PC-9 (cell line): ENCODE measurements at places on chromosomes 1 and 21. TPM values are rescaled to one million over a fixed set of nuclear protein-coding genes. Genes with fewer than 3 reads are reported as not detected.

- no peak for DNase-seq
These were observed 45.2 kb upstream of the DPT start for GRCh38 chr1:168774241-168774640.

DNA sequence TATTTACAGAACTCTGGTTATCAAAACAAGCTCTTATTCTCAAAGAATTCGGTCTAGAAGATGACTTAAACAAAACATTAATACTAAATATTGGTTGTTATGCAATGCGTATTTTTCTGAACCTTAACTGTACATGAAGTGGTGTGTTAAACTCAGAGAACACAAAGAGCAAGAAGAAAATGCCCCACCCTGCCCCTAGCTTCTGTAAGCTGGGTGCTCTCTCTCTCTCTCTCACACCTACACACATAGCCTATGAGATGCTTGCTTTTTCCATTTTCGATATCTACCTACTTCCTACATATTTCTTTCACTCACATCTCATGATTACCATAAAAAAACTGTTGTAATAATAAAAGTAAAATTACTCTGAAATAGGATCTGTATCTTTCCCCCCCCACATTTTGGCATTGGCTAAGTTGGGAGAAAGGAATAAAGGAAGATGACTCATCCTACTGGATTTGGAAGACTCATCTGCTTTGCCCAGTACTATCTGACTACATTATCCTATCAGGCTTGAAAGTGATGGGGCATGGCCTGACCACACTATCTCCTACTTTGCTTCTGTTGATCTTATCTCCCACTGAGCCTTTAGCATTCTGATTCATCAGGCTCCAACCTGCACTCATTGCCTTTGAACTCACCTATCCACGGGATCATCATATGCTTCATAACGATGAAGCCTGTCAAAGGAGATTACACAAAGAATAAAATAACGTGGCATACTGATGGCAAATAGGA lies 2.9 kb downstream of the CRYZ start:
- DNase-seq, result no peak

- DNase-seq, result no peak
These were observed 2.3 kb upstream of the SLC2A5 start for GRCh38 chr1:9071554-9072235.

DNA sequence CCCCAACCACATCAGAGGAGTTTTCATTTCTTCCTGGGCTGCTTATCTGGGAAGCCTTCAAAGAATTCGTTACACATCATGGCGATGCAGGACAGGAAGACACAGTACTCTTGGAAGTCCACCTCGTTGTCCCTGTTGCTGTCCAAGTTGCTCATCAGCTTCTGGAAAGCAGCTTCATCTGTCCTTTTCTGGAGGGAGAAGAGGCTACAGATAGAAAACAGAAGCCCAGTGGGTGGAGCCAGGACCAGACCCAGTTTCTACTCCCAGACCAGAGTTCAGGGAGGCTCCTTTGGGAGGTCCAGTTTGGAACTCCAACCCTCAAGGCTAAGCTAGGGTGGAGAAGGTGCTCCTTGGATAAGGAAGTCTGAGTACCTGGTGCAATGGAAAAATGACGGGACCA lies 1.9 kb downstream of the S100A4 start:
- DNase-seq, result no peak

DNA sequence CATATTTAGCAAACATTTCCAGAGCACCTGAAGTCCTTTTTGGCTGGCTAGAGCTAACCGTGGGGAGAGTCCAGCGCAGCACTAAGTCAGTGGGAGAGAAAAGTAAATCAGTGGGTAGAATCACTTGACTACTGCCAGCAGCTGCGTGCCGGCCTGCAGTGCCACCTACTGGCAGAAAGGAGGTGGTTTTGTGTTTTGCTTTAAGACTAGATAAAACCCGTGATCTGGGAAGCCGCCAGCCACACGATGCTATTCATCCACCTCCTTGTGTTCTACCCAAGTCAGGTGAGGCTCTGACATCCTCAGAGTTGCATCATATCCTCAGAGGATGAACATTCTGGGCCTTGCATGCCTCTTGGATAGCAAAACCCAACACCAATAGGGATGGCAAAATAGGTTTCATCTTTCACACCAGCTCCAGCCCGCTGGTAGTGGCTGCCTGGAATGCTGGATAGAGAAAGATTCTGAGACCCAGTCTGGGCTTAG lies 14.1 kb upstream of the HEYL start:
- DNase-seq, result no peak

DNA sequence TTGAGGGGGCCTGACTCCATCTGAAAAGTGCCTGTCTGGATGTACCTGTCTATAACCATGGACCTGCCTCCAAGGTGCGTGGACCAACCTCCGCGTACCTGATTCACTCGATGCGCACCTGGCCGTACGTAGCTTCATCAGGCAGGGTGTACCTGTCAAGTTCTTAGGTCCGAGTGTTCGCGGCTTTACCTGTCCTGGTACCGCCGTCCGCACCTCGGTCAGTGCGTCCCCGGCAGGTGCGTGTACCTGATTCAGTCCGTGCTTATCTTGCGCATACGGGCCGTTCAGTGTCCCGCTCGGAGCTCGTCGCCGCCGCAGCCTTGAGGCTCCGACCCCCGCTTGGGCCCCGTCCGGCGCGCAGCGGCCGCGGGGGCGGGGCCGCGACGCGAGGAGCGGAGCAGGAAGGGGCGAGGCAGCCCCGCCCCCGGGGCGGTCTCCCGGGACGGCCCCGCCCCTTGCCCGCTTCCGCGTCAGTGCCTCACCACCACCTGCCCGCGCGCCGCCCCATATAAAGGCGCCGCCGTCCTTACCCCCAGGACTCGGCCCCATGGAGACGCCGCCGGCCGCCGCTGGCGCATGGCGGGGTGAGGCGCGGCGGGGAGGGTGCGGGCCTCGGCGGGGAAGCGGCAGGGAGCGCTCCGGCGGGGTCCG lies at the start of gene ZC3H12A:
Gene ZC3H12A (plus strand): TSS at position 535 of the 651 bp plus-strand sequence. CDS start 917 bp downstream, outside the sequence.
- DNase-seq, result peak; percentile 96

DNA sequence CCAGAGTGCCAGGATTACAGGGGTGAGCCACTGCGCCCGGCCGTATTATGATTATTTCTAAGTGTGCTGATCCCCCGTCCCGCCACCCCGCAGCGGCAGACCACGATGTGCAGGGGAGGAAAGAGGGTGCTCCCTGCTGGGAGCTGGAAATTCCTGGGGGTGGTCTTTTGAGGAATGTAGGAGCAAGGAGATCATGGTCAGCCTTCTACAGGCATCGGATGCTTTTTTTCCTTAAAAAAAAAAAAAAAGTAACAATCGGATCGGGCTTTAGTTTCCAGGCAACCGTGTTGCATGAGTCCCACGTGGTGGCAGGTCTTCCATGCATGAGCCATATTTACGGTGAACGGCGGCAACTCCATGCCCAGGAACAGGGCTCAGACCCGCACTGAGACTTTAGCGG lies 74.2 kb upstream of the COX20 start:
- no peak for DNase-seq

GRCh38 chr21:35427320-35428000 lies 378.4 kb upstream of the RUNX1 start:
- no peak for DNase-seq

DNA sequence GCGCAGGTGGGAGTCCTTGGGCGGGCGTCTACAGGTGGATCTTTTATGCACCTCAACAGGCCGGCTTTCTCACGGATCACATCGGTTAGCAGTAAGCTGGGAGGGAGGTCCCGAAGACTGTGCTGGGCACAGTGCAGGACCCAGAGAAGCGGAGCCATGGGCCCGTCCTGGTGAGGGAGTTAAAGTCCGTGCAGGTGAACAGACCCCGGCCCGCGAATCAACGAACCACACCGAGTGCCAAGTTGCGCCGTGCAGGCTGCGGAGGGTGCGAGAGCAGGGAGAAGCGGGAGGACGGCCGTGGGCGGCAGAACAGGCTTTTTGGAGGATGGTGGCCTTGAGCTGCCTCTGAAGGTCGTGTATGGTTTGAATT lies 233.3 kb downstream of the SDCCAG8 start:
- DNase-seq, result no peak

DNA sequence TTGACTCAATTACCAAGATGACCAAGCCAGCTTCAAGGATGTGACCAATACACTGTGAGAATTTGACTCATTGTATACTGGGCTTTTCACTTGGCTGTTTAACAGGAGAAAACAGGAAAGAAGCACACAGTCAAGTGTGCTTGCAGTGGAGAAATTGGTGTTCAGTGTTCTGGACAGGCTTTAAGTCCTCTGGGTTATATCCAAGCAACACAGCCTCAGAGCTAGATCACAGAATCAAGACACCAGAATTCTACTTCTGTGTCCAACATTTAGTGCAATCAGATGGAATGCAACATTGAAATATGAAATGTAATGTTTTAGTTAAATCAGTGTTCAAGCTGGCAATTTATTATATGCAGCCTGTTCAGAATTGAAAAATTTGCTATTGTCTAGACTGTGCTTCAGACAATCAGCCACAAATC lies 694.4 kb downstream of the LTN1 start:
- DNase-seq, result no peak

- DNase-seq, result no peak
These were observed 127.2 kb downstream of the LACTBL1 start for GRCh38 chr1:22845398-22845935.

DNA sequence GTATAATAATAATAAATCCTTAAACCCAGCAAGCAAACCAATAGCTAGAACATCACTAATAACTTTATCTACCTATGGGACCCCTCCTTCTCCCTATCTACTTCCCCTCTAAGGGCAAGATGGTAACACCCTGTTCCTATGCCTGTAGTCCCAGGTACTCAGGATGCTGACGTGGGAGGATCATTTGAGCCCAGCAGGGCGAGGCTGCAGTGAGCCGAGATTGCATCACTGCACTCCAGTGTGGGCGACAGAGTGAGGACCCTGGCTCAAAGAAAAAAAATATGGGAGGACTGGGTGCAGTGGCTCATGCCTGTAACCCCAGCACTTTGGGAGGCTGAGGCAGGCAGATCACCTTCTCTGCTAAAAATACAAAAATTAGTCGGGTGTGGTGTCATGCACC lies 143.1 kb upstream of the SLC45A1 start:
- DNase-seq, result no peak

DNA sequence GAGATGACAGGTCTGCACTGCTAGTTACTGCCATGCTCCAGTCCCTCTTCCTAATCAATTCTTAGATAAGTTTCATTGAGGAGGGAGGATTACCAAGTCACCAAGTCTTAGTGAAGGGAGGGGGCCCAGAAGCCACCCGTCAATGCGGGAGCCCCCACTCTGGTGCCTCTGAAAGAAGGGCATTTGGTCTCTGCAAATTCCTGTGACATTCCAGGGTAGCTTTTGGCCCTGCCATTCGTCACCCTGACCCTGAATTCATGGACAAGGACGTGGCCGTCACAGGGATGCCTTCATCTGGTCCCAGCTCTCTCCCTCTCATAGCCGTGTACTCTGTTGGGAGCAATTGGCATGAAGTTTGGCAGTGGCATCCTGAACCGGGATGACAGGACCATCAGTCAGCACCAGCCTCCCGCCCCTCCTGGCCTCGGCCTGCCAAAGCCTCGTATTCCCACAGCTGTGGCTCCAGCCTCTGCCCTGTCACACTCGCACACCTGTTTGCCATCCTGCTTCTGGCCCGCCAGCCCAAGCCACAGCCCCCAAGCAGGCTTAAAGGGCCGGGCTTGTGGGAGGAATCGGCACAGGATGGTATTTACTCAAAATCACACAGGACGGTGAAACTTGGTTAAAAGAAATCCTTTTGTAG lies 150.7 kb downstream of the CLIC6 start:
- no peak for DNase-seq

DNA sequence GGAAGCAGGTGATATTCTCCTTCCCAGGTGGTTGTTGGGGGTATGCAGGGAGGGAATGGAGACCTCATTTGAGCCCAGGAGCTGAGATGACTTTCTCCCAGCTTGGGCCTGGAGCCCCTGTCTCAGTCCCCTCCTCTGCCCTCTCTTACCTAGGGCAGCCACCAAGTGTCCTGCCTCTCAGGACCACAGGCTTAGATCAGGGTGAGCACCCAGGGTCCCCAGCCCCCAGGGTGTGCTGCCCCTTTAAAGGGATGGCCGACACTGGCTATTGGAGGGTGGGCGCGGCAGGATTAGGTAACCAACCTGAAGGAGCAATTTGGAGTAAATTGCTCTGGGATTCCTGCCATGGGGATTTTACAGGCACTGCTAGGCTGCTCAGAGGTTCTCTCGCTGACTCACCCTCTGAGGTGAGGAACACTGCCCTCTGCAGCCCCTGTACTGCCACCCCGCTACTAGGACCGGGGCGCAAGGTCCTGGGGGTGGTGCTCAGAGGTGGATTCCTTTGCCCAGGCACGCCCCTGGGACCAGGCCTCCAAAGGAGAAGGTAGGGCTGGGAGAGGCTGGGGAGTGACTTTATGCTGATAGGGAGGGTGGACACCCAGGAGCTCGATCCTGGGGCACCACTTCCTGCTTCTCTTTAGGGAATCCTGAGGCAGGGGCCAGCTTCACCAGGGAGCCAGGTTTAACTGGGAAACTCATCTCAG lies 1.5 kb downstream of the RPS6KA1 start:
- peak; percentile 93 for DNase-seq

GRCh38 chr1:4085546-4085945 lies 185.5 kb upstream of the C1orf174 start:
- no peak for DNase-seq

DNA sequence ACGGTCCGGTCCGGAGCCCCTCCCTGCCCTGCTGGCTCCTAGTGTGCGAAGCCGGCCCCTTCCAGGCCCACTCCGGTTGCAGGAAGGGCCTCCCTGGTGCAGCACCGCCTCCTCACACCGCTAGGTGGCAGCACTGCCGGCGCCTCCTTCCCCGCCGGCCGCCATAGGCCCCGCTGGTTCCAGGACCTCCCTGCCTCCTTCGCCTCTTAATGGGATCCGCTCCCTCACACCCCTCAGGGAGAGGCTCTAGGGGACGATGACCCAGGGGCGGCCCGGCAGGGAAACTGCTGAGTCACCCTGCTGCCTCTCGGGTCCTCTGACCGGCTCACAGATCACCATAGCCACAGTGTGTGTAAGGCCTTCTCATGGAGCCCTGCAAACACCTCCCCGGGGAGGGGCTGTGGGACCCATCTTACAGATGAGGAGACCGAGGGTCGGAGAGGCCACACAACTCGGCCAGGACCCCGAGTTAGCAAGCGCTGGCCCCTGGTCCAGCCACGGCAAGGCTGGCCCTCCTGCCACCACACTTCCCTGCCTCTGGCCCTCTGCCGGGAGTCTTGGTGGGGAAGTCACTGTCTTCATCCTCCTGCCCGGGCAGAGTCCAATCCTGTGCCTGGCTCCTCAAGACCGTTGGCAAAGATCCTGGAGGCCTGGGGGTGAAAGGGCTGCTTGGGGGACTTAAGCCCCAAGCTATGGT lies 1.6 kb upstream of the AJAP1 start:
- DNase-seq, result no peak

DNA sequence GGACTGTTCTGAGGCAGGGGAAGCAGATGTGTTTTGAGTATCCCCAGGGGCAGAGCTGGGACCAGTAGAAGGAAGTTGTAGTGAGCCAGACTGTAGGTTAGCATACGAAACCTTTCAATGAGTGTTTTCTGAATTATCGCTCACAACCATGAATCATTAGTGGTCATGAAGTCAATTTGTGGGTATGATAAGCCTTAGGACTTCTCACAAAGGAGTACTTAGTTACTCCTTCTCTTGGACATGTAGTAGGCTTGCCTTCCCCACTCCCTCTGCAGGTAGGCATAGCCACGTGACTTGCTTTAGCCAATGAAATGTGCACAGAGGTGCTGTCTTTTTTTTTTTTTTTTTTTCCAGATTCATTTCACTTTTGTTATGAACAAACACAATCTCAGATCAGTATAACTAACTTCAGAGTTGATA lies 23.9 kb upstream of the FAAH start:
- no peak for DNase-seq

The CRYAA gene
- total RNA-seq, result not detected in 2 replicates

The ERICH3 gene
- total RNA-seq, result not detected in 2 replicates

The BTBD8 gene
- 8.1 TPM in 2 replicates for total RNA-seq

The LEFTY2 gene
- total RNA-seq, result not detected in 2 replicates

The IVL gene
- not detected in 2 replicates for total RNA-seq

The C8B gene
- total RNA-seq, result not detected in 2 replicates

The ALPL gene
- total RNA-seq, result not detected in 2 replicates

The ATP6V1G3 gene
- total RNA-seq, result not detected in 2 replicates
